NCI-H1048 (cell line): ENCODE measurements at places on chromosomes 12 and 14.

- no peak for DNase-seq
Measured at GRCh38 chr14:68106456-68106855, 286.9 kb downstream of the RAD51B start.

DNA sequence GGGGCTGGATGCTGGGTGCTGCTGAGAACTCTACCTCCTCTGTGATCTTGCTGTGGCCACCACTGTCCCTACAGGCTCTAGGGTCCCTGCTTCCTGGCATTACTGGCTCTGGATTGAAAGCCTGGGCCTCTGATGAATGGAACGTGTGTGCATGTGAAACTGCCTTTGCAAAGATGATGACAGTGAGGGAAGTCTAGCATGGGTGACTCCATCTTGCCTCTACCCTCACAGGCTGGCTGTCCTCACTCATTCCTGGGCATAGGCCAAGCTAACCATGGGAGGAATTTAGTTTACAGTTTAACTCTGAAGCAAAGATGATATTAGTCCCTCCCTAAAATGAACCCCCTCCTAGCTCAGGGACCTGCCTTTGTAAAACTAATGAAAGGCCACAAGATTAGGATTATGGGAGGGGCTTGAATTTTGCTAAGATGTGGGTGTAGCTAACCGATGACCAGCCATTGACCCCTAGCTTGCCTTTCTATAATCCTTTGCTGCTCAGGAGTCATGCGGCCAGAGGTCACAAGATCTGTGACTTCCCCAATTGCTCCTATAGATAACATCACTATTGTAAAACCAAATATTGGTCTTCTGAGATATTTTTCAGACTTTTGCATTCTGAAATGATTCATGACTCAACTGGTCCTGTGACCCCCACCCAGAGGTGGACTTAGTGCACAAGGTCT lies 2.2 kb upstream of the C1S start:
- DNase-seq = no peak

DNA sequence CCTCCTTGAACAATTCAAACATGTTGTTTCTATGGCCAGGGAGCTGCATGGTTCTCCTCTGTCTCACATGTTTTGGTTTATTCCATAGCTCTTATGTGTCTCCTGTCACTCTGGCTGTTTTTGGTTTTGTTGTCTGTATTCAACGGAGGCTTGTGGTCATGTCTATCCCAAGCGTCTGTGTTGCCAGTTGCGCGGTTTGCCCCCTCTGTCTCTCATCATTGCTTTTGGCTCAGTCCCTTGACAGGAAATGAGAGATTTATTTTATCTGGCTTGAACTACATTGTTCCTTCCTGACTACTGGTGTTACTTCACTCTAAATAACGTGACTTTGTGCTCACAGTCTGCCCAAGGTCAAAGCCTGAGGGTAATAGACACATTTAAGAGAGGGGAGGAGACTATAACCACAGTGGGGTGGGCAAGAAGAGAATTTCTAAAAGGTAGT lies 96.4 kb upstream of the SOX5 start:
- DNase-seq = no peak

DNA sequence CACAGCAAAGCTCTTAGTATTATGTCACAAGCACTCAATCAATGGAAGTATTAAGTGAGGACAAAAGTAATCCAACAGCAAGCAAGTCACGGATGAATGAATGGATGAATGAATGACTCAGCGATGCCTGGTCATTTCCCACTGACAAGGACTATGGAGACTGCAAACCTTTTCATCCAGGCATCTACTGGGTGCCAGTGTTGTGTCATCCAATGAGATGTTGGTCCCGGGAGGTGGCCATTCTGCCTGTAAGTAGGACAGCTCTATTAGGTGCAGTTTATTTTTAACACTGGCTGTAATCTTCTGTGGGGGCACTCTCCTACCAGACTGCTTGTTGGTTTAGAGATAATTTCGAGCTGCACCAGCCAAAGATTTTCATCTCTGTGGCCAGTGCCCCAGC lies 39.4 kb downstream of the STAB2 start:
- DNase-seq = no peak

DNA sequence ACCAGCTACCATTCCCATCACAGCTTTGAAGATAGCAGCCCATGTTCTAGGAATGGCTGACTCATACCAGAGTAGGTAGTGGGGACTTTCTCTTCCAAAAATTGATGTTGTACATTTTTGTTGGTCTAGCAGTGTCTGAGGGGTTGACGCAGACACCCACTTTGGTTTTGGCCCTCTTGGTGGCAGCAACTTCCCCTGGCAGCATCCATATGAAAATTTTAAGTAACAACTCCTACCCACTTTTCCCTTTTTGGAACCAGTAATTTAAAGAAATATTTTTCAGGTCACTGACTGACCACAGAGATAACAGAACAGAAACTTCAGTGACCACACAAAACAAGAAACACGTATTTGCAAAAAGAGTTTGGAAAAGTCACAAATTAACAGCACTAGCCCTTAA lies 162.0 kb upstream of the TMCC3 start:
- DNase-seq = no peak

DNA sequence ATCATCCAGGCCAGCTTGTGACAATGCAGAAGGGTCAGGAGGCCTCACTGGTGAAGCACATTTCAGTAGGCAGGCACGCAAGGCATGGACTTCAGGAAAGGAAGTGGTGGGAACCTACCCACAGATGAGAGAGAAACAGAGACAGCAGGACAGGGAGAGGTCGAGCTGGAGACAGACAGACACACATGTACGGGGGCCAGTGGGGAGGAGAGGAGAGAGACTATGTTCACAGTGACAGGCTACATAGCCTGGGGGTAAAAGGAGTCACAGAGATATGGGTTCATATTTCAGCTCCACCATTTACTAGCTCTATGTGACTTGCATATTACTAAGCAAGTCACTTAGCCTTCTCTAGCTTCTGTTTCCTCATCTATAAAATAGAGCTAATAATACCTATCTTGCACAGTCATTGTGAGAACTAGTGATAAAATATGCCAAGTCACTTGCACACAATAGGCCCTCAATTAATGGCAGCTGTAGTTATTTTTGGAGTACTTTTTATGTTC lies 91.1 kb upstream of the FUT8 start:
- no peak for DNase-seq

DNA sequence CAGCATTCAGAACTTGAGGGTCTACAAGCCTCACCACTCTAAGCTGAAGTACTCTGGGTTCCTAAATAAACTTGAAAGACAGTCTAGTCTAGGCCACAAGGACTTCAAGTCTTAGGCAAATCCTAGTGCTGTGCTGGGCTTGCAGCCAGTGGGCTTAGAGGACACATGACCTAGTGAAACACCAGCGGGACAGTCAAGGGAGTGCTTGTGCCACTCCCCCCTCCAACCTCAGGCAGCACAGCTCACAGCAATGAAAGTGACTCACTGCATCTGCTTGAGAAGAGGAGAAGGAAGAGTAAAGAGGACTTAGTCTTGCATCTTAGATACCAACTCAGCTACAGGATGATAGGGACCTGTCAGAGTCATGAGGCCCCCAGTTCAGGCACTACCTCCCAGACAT lies 438.1 kb downstream of the IPO8 start:
- no peak for DNase-seq

GRCh38 chr14:65993996-65994395 lies 492.2 kb upstream of the CCDC196 start:
- DNase-seq = no peak

- no peak for DNase-seq
Measured at GRCh38 chr14:68133856-68134255, 314.3 kb downstream of the RAD51B start.

DNA sequence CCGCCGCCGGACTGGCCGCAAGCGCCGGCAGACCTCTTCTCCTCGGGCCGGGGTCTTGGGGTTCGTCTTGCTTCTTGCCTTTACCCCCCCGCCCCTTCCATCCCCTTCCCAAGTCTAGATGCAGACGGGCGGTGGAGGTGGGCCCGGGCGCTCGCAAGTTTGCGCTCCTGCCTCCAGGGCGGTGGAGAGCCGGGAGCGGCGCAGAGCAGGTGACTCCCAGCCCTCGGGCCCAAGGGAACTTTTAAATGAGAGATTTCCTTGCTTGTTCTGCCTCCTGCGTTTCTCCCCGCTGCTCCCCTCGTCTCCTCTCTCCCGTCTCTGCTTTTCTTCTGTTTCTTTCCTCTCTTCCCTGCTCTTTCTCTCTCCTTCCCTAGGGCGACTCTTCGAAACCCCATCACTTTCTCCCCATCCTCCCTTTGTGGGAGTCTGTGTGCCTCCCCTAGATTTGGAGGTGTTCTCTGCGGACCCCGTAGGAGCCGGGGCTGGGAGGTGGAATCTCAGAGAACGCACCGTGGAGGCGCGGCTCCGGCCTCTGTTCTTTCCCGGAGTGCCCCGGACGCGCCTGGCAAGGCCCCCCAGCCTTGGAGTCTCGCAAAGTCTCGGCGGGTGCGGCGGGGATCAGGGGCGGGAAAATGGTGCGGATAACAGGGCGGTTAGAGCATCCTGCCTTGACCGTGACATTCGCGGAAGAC lies 114.7 kb upstream of the MYL2 start:
- no peak for DNase-seq

GRCh38 chr14:31173120-31173837 lies 34.3 kb downstream of the HECTD1 start:
- DNase-seq = no peak

- no peak for DNase-seq
Measured at GRCh38 chr14:64676410-64677008, 27.7 kb upstream of the PLEKHG3 start.

DNA sequence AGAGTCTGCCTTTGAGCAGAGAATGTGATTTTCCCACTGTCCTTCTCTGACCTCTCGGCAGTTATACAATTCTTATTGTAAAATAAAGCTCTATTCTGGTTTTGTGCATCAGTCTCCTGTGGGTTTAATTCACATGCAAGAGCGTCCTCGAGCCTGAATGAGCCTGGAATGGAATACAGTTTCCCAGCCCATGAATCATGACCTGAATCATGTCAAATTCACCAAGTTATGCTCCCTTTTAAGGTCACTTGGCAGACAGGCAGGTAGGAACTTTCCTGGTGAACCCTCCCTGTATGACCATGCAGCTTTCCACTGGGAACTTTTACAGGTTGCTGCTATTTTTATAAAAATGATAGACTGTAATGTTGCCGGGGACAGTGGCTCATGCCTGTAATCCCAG lies 41.7 kb downstream of the BICD1 start:
- no peak for DNase-seq

GRCh38 chr14:94412671-94413638 lies 24.6 kb upstream of the SERPINA1 start:
- no peak for DNase-seq

DNA sequence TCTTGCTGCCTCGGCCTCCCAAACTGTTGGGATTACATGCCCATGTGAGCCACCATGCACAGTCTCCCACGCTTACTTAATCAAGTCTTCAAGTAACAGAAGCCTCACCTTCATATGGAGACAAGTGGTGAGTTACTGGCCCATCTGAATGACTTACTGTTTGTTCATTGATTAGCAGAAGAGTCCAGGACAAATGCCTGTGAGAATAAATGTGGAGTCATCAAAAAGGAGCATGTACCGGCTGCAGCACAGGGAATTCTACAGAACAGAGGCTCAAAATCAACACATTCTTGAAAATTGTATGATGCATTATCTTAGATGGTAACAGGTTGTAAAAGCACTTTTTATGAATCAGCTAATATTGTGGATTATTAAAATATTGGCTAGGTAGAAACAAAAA lies 72.5 kb upstream of the FERMT2 start:
- no peak for DNase-seq

DNA sequence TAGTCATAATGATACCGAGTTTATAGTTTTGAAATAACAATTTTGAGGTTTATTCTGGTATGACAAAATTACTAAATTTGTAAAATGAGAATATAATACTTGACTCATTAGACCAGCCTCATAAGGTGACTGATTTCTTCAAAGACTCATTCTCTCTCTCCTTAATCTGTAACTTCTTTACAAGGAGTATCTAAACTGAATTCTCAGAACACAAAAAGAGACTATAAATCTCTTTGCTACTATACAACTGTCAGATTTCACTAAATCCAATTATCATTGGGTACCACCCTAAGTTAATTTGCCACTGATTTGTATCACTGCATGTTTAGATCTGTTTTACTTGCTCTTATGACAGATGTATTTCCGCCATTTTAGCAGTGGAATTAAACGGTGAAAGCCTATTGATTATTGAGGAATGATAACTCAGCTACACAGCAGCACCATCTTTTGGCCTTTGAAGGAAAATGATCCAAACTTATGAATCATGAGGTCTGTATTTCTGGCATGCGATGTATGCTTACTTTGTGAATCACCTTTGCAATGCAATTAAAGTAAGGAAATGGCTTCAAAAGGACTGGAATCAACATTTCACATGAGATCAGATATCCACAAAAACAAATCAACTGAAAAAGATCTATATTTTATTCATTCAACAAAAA lies 161.2 kb downstream of the RERGL start:
- no peak for DNase-seq

DNA sequence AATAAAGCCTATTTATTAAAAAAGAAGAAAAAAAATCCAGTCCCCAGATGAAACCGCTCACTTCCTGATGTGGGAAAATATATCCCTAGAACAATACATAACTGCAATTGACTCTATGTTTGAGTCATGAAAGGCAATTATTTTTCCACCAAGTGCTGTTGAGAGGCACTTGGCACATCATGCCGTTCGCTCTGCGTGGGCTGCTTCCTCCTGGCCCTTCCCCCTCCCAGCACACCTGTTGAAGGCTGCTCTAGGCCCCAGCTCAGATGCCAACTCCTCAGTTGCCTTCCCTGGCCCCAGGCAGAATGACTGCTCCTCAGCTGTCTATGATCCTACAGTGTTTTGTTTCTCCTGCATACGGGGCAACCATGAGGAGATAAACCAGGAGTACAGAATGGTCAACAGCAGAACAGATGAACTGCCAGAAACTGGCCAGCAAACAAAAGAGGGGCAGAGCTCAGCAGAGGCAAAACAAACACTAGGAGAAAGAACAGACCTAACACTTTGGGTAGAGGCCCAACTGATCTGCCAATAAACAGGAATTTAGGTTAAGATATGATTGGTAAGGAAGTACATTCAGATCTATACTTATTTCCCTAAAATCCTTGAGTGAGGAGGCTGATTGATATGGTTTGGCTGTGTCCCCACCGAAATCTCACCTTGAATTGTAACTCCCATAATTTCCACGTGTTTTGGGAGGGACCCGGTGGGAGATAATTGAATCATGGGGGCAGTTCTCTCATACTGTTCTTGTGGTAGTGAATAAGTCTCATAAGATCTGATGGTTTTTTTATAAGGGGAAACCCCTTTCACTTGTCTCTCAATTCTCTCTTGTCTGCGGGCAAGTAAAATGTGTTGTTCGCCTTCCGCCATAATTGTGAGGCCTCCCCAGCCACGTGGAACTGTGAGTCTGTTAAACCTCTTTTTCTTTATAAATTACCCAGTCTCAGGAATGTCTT lies 58.6 kb downstream of the SLC38A1 start:
- DNase-seq = no peak

- no peak for DNase-seq
Measured at GRCh38 chr14:76844223-76844622, 18.0 kb downstream of the LRRC74A start.
